ENCODE measurements at places on chromosomes 5 and 9.

DNA sequence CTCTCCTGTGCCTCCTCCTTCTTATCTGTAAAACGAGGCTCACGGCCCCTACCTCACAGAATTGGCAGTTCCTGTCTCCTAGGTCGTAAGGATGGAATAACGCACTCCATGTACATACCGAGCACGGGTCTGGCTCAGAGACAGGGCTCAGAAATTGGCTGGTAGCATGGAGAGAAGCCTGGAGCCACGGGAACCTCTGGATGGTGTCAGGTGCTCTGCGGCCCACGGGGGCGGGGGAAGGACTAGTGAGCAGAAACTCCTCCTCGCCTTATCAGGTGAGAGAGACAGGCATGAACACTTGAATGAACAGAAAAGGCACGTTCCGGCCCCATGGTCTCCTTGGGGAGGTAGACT lies 15.4 kb upstream of the C5orf47 start:
- no peak for DNase-seq

GRCh38 chr5:57492632-57493031 lies 10.0 kb upstream of the ACTBL2 start:
- DNase-seq = no peak

- no peak for DNase-seq
Measured at GRCh38 chr5:124550731-124551130, 195.7 kb downstream of the ZNF608 start.

GRCh38 chr5:24767086-24767485 lies 122.3 kb upstream of the CDH10 start:
- DNase-seq = no peak

- no peak for DNase-seq
Measured at GRCh38 chr5:175596761-175597189, 61.1 kb upstream of the HRH2 start.

DNA sequence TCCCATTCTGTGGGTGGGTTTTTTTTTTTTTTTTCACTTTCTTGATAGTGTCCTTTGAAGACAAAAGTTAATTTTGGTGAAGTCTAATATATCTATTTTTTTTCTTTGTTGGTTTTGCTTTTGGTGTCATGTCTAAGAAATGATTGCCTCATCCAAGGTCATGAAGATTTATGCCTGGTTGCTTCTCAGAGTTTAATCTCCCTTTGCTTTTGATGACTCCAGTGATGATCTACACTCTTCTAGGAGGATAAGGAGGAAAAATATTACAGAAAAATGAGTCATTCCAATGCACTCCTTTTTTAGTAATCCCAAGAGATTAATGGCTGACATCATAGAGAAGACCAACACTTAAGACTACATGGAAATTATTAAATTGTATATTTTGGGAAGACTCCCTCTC lies 79.7 kb upstream of the ICE1 start:
- no peak for DNase-seq

DNA sequence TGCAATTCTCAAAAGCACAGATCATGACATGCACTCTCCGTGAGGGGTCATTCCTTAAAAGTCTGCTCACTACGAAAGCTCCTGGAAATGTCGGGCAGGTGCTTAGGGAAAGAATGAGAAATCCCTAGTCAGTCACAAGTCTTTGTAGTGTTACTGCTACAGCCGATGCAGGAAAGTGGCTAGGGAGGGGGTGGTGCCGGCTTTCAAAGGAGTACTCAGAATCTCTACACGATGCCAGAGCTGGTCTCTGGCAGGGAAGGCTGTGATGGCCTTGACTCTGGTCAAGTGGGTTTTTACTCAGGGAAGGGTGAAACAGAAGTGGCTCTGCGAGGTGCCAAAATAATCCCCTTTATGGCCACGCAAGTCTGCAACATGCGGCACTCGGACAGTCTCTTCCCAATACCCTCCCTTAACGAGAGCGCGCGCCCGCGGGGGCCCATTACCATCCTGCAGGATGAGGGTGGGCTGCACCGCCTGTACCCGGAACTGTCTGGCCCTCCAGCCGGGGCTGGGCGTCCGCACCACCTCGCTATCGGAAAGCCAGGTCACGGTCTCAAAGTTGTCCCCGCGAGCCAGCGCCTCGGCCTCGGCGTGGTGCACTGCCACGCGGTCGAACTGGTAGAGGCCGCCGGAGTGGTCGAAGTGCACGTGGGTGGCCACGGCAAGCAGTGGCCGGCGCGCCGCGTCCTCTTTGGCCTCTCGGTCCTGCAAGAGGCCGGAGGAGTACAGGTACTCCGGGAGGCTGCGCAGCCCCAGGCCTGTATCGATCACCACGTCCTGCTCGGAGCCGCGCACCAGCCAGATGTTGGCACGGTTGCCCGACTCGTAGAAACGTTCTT lies 956 bp downstream of the MBLAC2 start:
- DNase-seq = peak; percentile 31

GRCh38 chr9:2413160-2413805 lies 208.3 kb upstream of the VLDLR start:
- no peak for DNase-seq

- DNase-seq = no peak
Measured at GRCh38 chr5:92886751-92887150, 694.3 kb downstream of the NR2F1-AS1 start.

GRCh38 chr5:43571237-43571636 lies 14.4 kb upstream of the PAIP1 start:
- no peak for DNase-seq

DNA sequence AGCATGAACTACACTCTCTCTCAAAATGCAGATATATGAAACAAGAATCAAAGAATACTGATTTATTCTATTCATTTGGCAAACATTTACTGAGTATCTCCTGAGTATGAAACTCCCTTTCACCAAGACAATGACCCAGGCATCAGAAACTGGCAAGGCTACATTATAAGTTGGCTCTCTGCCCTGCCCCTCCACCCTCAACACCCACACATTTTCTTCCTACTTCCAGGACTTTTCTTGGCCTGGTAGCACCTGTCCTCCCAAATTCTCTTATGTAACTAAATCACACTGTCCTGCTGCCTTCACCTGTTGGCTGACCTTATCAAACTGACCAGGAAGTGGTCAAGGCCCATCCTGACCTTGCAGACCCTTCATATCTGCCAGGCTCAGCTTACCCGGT lies 3.5 kb downstream of the RASEF start:
- no peak for DNase-seq

- no peak for DNase-seq
Measured at GRCh38 chr5:16666883-16667398, 50.1 kb upstream of the RETREG1 start.

- no peak for DNase-seq
Measured at GRCh38 chr9:108759399-108759798, 96.4 kb downstream of the ACTL7B start.

GRCh38 chr9:105672711-105673234 lies 10.5 kb downstream of the TAL2 start:
- no peak for DNase-seq

DNA sequence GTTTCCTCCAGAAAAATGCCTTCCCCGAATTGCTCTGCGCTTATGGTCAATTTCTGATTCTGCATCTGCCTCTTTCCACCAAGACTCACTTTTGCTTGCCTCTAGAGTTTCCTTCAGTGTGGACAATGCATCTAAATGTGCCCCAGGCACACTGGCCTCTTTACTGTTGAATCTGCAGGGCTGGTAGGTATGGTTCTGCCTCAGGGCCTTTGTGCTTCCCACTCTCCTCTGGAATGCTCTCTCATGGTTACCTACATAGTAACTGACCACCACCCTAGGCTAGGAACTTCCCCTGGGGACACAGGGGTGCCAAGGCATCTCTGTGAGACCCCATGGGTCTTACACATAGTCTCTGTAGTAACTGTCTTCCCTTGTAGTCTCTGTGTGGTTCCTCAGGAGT lies 1258.6 kb downstream of the CDH12 start:
- no peak for DNase-seq

DNA sequence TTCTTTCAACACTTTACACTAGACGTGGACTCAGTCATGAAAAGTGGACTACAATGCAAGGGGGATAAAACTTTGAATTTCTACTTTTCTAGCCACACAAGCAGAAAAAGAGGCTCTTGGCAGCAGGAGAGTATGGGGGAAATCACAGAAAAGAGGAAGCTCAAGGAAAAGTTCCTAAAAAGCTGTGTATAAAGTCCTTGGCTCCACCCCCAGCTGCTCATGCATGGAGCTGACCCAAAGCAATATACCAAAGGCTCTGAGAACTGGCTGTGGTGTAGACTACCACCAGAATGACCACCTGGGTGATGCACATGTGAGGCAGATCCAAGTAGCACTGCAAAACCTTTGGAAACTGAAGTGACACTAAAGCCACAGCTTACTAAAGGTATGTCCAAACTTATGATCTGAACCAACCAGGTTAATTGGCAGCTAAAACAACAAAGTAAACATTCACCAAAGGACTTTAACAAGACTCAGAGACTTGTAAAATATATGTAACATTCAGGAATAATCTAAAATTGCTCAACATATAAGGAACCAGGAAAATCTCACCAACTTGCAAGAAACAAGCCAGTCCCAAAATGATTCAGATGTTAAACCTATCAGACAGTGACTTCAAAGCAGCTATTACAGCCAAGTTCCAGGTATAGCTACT lies 55.5 kb upstream of the RASGRF2 start:
- DNase-seq = no peak

DNA sequence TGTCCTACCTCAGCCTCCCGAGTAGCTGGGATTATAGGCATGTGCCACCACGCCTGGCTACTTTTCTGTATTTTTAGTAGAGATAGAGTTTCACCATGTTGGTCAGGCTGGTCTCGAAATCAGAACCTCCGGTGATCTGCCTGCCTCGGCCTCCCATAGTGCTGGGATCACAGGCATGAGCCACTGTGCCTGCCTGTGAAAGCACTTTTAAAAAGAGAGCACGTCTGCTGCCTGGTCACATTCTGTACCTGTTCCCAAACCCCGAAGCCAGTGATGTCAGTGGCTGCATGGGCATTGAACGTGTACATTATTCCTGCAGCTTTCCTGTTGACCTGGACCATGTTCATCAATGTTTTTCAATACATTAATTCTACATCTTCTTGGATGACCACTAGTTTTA lies 35.1 kb upstream of the SIMC1 start:
- no peak for DNase-seq

All from T-helper 2 cell treated with Interferon-gamma antibody and Interleukin-4, amounts not matched to agents 5 μg/mL and 100 μg/mL, for 36 hours (primary cell).